Activated naive CD4-positive, alpha-beta T cell treated with anti-CD3 and anti-CD28 coated beads, Interleukin-2, amount 10 ng/mL, durations not matched to agents 7 days and 5 days (primary cell): ENCODE measurements at places on chromosomes 13 and 19.

- DNase-seq, result no peak
Measured at GRCh38 chr13:93318534-93319254, 92.1 kb downstream of the GPC6 start.

DNA sequence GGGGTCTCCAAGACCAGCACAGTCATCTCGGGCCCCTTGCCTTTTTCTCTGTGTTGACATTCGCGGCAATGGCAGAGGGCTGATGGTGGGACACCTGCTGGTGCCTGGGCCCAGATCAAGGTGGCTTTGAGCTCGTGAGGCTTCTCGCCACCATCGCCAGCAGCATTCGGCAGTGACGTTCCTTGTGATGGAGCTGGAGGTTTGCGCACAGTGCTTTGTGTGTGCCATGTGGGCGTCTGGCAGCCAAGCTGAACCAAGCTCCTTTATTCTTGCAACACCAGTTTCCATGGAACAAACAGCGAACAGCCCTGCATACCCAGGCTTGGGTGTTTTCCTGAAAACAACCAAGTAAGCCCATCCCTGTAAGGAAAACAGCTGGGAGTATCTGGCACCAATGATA lies 9.1 kb upstream of the TMEM255B start:
- no peak for DNase-seq

DNA sequence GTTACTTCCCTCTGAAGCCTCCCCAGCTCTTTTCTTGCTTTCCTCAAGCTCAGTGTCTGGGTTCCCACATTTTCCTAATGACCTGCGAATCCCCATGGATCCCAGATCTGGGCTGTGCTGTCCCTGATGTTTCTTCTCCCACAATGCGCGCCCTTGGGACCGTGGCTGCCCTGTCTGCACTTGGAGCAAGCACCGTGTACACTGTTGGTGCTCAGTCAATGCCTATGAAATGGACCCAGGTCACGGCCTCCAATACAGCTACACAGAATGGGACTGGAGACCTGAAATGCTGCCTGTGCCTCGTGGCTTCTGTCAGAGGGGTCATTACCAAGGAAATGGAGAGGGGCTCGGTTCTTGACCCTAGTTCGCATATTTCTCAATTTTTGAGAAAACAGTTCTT lies 160.1 kb upstream of the SOX1 start:
- DNase-seq, result peak; percentile 1

GRCh38 chr13:31722673-31723072 lies 16.7 kb upstream of the RXFP2 start:
- no peak for DNase-seq

GRCh38 chr19:35793381-35794165 lies 18.2 kb downstream of the ARHGAP33 start:
- no peak for DNase-seq

GRCh38 chr13:114023716-114024602 lies 50.1 kb upstream of the C13orf46 start:
- DNase-seq, result no peak

DNA sequence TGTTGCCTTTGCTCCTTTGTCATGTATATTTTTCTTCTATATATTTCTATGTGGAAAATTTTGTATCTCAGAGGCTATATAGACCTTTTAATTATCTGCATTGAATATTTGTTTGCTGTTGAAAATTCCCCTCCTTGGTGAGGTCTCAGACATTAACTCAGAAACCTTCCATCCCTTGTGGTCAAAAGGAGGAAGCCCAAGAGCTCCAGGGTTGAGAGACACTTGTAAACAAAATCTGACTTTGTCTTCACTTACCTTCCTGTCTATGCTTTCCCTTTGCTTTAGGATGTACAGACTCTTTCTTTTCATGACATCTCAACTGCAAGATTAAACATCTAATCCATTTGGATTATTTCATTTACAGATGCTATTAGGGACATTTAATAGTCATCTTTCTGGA lies 157.5 kb downstream of the PCDH20 start:
- no peak for DNase-seq

- no peak for DNase-seq
Measured at GRCh38 chr13:35917942-35918645, 213.1 kb downstream of the DCLK1 start.

GRCh38 chr13:99191336-99191899 lies 9.2 kb upstream of the UBAC2 start:
- DNase-seq, result no peak

DNA sequence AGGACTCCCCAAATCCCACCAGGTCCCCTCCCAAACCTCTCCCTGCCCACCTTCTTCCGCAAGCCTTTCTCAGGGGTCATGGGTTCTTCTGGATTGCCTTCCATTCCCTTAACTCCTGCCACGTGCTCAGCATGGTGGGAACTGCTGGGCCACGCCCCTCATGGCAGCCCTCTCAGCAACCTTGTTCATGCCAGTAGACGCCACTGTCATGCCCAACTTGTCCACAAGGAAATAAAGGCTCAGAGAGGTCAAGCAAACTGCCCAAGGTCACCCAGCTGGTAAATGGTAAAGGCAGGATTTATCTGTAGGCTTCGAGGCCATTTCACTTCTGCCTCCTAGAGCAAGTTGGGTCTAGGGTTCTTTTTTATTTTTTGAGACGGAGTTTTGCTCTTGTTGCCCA lies 10.9 kb downstream of the PRAM1 start:
- no peak for DNase-seq

DNA sequence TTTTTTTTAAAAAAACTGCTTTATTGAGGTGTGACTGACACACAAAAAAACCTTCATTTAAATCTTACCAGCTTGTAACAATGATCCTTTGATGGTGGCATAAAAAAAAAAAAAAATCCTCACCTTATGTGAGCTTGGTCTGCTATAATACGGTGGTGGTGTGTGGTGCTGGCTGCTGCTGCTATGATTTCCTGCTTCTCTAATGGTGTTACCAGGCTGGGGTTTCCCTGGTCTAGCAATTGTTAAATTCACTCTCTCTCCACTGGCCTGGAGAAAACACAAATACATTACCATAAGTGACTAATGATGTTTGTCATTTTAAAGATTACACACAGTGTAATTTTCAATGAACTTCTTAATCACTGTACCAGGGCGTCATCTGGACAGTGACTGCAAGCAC lies 60.6 kb downstream of the LNX2 start:
- DNase-seq, result no peak

DNA sequence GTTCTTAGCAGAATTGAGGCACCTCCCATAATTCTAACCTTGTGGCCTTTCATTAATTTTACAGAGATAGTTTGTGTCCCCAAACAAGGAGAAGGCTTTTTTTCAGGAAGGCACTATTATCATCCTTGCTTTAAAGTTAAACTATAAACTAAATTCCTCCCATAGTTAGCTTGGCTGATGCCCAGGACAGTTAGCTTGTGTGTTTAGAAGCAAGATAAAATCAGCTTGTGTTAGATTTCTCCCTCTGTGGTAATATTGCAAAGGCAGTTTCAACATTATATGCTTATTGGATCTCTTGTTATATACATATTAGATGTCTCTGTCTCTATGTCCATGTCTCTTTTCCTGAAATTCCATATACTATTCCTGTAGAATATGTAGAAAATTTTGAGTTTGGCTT lies 342.7 kb downstream of the TBC1D4 start:
- no peak for DNase-seq

DNA sequence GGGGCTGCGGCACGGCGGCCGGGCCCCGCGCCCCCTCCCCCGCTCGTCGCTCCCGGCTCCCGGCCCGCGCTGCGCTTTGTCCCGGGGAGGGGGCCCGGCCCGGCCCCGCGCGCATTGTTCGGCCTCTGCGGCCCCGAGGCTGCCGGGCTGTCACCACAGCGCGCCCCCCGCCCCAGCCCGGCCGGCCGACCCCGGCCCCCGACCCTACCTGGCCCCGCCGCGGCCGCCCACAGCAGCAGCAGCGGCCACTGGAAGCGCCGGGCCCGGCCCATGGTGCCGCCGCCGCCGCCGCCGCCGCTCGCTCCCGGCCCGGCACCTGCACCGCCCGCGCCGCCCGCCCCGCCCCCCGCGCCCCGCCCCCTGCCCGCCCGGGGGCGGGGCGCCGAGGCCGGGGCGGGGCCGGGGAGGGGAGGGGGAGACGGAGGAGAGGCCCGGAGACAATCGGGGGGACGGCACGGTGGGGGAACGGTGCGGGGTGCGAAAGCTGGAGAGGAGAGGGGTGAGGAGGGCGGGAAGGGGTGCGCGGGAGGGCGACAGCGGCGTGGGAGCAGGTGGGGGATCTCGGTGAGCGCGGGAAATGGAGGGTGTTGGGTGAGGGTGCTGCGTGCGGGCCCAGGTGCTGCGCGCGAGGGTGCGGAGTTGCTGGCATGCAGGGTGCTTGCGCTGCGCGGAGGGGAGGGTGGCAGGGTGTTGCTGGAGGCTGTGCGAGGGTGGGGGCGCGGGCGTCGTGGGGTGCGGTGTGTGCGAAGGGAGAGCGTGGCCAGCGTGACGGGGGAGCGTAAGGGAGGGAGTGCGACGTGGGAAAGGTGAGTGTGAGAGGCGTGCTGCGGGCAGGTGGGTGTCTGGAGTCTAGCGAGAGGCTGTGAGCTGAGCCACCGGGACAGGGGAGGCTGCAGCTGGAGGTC lies at the start of gene CADM4:
TSS of gene CADM4 (minus strand) at position 332 of the 905 bp plus-strand sequence. CDS start at position 272, 60 bp downstream.
- DNase-seq, result peak; percentile 79
